Uterus (tissue), 4 donors: ENCODE measurements at places on chromosomes 5 and 9. TPM values are rescaled to one million over a fixed set of nuclear protein-coding genes. Genes with fewer than 3 reads are reported as not detected.

DNA sequence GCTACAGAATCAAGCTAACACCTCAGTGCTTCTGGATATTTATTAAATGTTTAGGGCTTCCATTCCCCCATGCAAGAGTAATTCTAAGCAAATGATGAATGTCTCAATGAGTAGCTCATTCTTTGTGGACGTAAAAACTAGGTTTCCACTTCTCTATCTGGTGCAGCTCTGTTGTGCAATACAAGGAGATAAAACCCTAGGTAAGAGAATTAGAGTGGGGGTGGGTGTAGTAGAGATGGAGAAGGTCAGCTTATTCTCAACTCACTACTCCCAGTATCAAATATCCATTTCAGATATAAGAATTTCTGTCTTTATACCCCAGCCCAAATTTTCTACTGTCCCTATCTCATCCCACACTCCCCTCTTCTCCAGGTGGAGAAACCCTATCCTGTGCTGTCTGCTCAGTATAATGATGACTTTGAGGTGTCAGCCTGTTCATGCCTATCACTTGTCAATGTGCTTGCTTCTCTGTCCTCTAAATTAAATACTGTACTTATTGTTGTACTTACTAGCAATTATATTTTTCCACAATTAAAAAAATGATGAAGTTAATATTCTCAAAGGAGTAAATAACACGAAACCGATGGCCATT, 4.3 kb upstream of the FYB1 start:
- no peak overlapping the region for H3K4me3 ChIP-seq
- no peaks in the 10 kb centered on the region for H3K4me1 ChIP-seq
- DNase-seq, result no peak
- no peaks in the 10 kb centered on the region for H3K27me3 ChIP-seq

DNA sequence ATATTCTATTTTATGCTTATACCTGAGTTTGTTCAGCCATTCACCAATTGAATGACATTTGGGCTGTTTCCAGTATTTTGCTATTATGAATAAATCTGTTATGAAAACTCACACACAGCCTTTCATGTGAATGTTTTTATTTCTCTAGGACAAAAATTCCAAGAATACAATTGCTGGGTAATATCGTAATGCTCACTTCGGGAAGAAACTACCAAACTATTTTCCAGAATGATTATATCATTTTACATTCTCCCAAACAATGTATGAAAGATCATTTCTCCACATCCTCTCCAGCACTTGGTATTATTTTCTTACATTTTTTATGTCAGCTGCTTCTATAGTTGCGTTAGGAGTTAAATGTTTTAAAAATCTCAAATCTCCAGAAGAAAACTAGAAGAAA, 58.3 kb upstream of the LHFPL2 start:
- DNase-seq, result no peak
- no peaks in the 10 kb centered on the region for H3K27me3 ChIP-seq
- no peaks in the 10 kb centered on the region for H3K4me1 ChIP-seq
- no peak overlapping the region for H3K27ac ChIP-seq
- H3K4me3 ChIP-seq, result no peak overlapping the region

DNA sequence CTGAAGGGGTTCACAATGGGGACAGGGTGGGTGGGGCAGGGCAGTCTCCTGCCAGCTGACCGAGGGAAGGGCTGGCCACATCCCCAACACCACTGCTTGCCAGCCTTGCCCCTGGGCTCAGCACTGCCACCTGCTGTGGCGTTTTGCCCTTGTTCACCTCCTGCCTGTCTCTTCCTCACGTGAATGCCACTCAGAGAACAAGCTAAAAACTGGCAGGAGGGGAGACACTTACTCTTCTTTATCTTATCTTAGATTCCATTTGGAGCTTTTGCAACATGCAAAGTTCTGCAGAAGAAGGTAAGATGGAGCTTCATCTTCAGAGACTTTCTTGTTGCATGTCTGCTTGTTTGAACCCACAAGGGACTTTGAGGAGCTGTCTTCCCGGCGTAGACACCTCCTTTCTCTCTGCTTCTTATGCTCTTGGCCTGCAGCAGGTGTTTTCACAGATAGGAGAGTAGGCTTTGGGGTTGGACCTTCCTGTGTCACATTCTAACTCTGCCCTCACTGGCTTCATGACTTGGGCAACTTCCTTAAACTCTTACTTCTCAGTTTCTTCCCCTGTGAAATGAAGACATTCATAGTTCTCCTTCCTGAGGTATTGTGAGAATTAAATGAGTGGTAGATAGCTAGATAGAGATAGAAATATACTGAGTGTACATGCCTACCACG, 4.1 kb downstream of the LRSAM1 start:
- peaks cover 8% of the 10 kb centered on the region for H3K4me1 ChIP-seq
- no peaks in the 10 kb centered on the region for H3K27me3 ChIP-seq
- H3K36me3 ChIP-seq, result no peaks in the 10 kb centered on the region

DNA sequence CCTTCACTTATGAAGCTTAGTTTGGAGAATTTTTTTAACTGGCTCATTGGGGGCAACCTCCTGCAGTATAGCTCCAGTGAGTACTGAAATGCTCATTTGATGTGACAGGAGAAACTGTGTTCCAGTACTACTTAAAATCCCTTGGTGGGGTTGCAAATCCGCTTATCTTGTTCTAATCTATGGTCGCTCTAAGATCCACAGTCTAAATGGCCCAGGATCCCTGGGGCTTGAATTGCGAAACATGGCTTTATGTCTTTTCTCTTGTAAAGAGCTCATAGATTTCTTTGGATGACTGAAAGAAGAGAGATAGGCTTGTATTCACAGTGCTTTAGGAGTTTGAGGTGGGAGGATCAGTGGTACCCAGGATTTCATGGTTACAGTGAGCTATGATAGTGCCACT, 52.7 kb downstream of the ADAMTSL1 start:
- no peak overlapping the region for H3K27ac ChIP-seq
- no peaks in the 10 kb centered on the region for H3K27me3 ChIP-seq

- H3K27ac ChIP-seq, result no peak overlapping the region
- no peaks in the 10 kb centered on the region for H3K27me3 ChIP-seq
- no peak for DNase-seq
- H3K4me1 ChIP-seq, result no peaks in the 10 kb centered on the region
- H3K4me3 ChIP-seq, result no peak overlapping the region
Measured at GRCh38 chr5:5542654-5543053, 120.2 kb downstream of the ICE1 start.

GRCh38 chr5:67770431-67771025, 445.0 kb upstream of the PIK3R1 start:
- H3K27me3 ChIP-seq, result no peaks in the 10 kb centered on the region
- H3K4me3 ChIP-seq, result no peak overlapping the region
- no peak overlapping the region for H3K27ac ChIP-seq
- no peak for DNase-seq
- H3K4me1 ChIP-seq, result no peaks in the 10 kb centered on the region

- no peak overlapping the region for H3K27ac ChIP-seq
Measured at GRCh38 chr5:140576776-140577201, 12.2 kb downstream of the SLC35A4 start.

DNA sequence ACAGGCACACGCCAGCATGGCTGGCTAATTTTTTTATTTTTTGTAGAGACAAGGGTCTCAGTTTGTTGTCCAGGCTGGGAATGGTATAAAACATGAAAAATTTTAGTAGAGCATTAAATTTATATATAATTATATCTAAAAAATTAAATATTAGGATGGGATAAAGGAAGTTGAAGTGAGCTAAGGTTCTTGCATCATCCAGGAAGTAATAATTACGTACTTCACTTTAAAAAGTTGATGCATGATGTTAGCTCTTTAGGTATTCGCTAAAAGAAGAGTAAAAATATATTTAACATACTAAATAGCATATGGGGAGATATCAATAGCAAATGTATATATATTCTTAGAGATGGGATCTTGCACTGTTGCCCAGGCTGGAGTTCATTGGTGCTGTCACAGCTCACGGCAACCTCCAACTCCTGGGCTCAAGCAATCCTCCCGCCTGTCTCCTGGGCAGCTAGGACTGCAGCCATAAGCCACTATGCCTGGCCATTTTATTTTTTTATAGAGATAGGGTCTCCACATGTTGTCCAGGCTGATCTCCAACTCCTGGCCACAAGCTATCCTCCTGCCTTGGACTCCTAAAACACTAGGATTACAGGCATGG, 12.3 kb downstream of the DCAF10 start:
- H3K4me3 ChIP-seq, result no peak overlapping the region
- no peak for DNase-seq
- H3K27ac ChIP-seq, result no peak overlapping the region
- no peaks in the 10 kb centered on the region for H3K36me3 ChIP-seq
- H3K4me1 ChIP-seq, result no peaks in the 10 kb centered on the region
- no peaks in the 10 kb centered on the region for H3K27me3 ChIP-seq

DNA sequence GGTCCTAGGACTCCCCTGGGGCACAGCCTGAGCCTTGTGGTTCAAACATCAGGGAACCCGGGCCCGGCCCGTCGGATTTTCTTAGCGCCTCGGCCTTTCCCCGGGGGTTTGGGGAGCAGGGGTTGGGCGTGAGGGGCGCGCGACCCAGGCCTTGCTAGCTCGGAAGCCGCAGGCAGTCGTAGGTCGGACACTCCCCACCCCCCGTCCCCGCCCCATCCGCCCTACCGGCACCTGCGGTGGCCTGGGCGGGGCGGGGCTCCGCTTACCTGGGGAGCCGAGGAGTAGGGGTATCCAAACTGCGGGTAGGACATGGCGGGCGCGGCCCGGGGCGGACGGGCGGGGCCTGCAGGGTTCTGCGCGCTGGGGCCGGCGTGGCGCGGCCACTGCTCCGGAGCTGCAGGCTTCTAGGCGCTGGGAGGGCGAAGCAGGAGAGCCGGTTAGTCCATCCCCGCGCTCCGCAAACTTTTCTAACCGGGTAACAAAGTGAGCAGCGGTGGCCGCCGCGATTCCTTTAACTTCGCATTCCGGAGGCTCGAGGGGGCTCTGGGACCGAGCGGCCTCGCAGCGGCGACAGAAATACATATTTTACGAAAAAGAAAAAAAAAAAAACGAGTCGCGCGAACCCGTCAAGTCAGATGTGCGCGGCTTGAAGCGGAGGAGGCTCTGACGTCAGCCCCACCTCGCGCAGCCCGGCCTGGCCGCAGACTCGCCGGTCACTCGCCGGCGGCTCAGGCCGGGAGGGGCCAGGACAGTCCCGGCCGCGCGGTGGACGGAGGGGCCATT, at the start of gene IRX4:
Gene IRX4, minus strand, starts transcription at position 589 of the 783 bp plus-strand sequence. Its CDS starts 278 bp downstream, at position 311.
- no peak for DNase-seq
- no peaks in the 10 kb centered on the region for H3K36me3 ChIP-seq
- no peak within 1 kb of the TSS for H3K27ac ChIP-seq

DNA sequence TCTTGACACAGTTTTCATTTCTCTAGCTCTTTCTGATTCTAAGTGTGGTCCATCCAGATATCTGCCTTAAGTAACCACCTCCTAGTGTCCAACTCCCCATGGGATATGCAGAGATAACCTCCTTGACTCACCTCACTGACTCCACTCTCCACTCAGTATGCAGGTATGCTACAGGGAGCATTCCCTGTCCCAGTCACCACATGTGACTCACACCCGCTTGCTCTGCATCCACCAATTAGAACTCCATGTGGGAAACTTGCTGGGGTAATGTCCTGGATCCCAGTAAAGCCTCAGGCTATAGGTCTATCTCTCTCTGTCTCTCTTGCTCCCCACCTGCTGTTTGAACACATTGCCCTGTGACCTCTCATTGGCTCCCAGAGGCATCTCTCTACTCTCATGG, 563.9 kb downstream of the HTR1A start:
- H3K27ac ChIP-seq, result no peak overlapping the region
- no peak overlapping the region for H3K4me3 ChIP-seq
- no peaks in the 10 kb centered on the region for H3K27me3 ChIP-seq
- H3K4me1 ChIP-seq, result no peaks in the 10 kb centered on the region
- DNase-seq, result no peak

DNA sequence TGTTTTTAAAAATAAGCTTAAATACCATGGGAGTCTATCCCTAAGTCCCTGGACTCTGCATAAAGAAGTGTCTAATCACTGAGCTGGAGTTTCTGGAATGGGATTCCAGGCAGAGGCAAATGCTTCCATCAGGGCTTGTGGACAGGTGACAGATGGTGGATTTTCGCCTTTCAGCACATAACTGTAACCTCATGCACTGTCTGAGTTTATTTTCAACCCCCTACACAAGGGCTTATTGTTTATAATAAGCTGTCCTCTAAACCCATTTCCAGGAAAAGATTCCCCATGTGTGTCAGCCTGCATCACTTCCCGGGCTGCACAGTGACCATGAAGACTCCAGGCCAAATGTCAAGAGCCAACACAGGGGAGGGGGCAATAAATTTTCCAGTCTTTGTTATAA, 264.0 kb downstream of the PIK3R1 start:
- H3K36me3 ChIP-seq, result no peaks in the 10 kb centered on the region
- H3K27ac ChIP-seq, result peak overlapping the region; percentile 88
- H3K27me3 ChIP-seq, result no peaks in the 10 kb centered on the region
- no peak overlapping the region for H3K4me3 ChIP-seq
- DNase-seq, result no peak
- no peaks in the 10 kb centered on the region for H3K4me1 ChIP-seq

GRCh38 chr9:102975251-102975650, 19.9 kb upstream of the CYLC2 start:
- no peak overlapping the region for H3K27ac ChIP-seq
- H3K36me3 ChIP-seq, result no peaks in the 10 kb centered on the region
- H3K4me1 ChIP-seq, result no peaks in the 10 kb centered on the region
- no peak overlapping the region for H3K4me3 ChIP-seq
- H3K27me3 ChIP-seq, result no peaks in the 10 kb centered on the region

- no peak overlapping the region for H3K27ac ChIP-seq
- no peaks in the 10 kb centered on the region for H3K4me1 ChIP-seq
- no peak overlapping the region for H3K4me3 ChIP-seq
- DNase-seq, result no peak
- H3K27me3 ChIP-seq, result no peaks in the 10 kb centered on the region
- no peaks in the 10 kb centered on the region for H3K36me3 ChIP-seq
Measured at GRCh38 chr5:34826347-34826746, 12.6 kb upstream of the TTC23L start.

DNA sequence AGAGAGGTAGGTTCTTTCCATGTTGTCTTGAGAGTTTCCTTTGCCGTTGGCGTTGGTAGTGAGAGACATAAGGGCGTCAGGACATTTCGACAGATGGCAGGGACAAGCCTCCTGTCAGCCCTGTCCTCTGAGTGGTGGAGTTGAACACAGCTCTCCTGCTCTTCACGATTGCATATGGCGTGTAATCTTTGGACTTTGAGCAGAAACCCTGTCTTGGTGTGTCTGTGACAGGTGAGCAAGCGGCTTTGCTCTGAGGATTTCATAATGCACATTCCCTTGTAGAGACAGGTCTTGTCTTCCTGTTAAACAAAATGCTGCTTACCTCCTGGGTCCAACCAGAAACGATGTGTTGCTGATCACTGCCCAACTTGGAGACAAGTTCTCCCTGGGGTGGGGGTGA, 146.5 kb downstream of the NXNL2 start:
- DNase-seq, result no peak
- no peaks in the 10 kb centered on the region for H3K27me3 ChIP-seq
- H3K4me1 ChIP-seq, result peaks cover 9% of the 10 kb centered on the region
- no peak overlapping the region for H3K27ac ChIP-seq

DNA sequence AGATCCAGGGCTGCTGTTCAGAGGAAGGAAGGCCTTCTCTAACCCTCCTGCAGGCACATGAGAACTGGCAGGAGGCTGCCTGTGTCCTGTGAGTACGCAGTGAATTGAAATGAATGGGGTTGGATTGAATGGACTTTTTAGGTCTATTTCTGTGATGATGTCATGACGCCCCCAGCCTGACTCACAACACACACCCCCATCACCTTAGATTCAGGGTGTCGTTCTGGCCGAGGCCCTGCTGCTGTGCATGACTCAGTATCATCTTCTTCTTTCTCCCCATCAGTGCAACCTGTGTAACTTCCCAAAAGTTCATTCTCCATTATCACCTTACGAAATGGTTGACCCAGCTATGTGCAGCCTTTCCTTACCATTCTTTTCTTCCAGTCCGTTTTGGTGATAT, 5.4 kb downstream of the PCAT7 start:
- no peak overlapping the region for H3K27ac ChIP-seq
- no peak overlapping the region for H3K4me3 ChIP-seq
- H3K36me3 ChIP-seq, result no peaks in the 10 kb centered on the region

The CSNK1A1 gene
- 244 TPM for total RNA-seq

The AQP7 gene
- 1.3 TPM for total RNA-seq

The PCDHA6 gene
- total RNA-seq, result 1.2 TPM

The S1PR3 gene
- total RNA-seq, result 6.4 TPM

The SLC12A7 gene
- 4.6 TPM for total RNA-seq

The DPYSL3 gene
- total RNA-seq, result 213 TPM

The TMEM252 gene
- not detected for total RNA-seq
